ENCODE measurements at places on chromosomes 11 and 22. TPM values are rescaled to one million over a fixed set of nuclear protein-coding genes. Genes with fewer than 3 reads are reported as not detected.

GRCh38 chr11:111450480-111451320, 61.5 kb downstream of the BTG4 start:
- no peak for DNase-seq

DNA sequence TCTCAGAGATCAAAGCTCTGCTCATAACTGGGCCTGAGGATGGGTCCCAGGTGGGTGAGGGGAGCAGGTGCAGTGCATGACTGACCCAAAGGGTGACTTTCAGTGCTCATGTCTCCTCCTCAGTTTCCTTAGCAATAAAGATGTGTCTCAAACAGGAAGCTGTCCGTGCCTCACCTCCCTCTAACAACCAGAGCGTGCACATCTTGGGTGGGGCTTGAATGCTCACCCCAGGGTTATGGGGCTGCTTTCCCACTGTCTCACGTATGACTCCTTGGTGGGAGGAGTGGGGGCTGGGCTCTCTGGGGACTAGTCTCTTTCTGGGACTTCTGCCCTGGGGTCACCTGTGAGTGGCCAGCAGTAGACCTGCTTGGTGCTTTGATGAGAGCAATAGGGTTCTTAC, 53.9 kb upstream of the PHOX2A start:
- DNase-seq, result no peak

GRCh38 chr11:78262691-78263090, 74.0 kb downstream of the USP35 start:
- no peak for DNase-seq

GRCh38 chr11:92550871-92551270, 326.3 kb downstream of the FAT3 start:
- DNase-seq, result no peak

DNA sequence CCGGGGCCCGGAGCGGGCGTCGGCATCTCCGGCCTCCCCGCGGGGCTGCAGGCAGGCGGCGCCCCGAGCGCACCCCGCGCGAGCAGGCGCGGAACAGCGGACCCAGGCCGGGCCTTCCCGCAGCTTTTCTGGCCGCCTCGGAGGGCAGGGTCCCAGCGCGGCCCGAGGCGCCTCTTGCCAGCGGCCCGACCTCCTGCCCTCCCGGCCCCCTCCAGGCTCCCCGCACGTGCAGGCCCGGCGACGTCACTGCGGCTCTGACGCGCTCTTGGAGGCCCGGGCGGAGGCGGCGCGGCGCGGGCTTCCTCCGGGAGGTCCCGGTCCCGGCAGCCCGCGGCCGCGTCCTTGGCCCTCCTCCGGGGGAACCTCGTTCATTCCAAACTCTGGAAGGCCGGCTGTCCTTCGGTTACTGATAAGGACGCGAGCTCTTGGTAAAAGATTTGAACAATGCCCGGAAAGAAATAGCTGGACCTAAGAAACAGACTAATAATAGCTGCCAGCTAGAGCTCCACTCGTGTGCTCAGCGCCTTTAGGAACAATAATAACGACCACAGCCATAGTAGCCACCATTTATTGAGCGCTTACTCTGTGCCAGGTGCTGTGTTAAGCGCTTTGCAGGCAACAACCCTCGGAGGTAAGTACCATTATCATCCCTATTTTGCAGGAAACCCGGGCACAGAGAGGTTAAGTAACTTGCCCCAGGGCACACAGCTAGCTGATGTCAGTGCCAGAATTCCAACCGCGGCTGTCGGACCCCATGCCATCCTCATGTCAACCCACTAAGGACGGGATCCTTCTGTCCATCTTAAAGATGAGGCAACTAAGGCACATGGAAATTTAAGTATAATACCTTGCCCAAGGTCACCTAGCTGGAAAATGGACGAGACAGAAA, 39.1 kb upstream of the CREB3L1 start:
- peak; percentile 63 for DNase-seq

DNA sequence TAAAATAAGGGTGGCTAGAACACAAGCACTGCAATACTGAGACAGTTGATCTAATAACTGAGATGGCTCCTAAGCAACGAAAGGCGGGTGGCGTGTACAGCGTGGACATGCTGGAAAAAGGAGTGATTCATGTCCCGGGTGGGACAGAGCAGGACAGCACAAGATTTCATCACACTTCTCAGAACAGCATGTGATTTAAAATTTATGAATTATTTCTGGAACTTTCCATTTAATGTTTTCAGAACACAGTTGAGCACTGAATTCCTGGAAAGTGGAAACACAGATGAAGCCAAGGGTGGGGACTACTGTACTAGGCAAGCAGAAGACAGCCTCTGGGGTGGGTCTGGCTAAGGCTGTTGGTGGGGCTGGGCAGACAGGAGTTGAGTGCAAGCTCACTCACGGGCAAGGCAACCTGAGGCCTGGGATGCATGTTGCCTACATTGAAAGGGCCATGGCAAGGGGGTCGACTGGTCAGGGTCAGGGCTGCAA, 165.6 kb upstream of the DDI1 start:
- DNase-seq, result peak; percentile 16

DNA sequence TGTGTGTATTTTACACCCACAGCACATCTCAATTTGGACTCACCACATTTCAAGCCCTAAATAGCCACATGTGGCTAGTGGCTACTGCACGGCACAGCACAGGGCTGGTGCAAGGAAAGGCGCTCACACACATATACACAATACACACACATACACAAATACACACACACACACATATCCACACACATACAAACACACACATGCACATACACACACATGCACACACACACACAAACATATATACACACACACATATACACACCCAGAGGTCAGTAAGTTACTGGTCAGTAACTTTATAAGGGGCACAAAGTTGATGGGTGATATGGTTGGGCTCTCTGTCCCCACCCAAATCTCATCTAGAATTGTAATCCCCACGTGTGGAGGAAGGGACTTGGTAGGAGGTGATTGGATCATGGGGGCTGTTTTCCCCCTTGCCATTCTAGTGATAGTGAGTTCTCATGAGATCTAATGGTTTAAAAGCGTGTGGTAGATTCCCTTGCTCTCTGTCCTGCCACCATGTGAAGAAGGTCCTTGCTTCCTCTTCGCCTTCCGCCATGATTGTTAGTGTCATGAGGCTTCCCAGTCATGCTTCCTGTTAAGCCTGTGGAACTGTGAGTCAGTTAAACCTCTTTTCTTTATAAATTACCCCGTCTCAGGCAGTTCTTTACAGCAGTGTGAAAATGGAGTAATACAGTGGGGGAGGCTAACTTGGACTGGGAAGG, 37.6 kb upstream of the DKK3 start:
- no peak for DNase-seq

GRCh38 chr11:92852946-92853345, 116.5 kb upstream of the MTNR1B start:
- peak; percentile 29 for DNase-seq

The GDPD5 gene
- 2.6 TPM for total RNA-seq

All from colonic mucosa (tissue), 4 donors.